ENCODE measurements at places on chromosomes 12 and 14. TPM values are rescaled to one million over a fixed set of nuclear protein-coding genes. Genes with fewer than 3 reads are reported as not detected.

The TSPAN11 gene
- total RNA-seq: 1.7 TPM

The SLC5A8 gene
- not detected for total RNA-seq

DNA sequence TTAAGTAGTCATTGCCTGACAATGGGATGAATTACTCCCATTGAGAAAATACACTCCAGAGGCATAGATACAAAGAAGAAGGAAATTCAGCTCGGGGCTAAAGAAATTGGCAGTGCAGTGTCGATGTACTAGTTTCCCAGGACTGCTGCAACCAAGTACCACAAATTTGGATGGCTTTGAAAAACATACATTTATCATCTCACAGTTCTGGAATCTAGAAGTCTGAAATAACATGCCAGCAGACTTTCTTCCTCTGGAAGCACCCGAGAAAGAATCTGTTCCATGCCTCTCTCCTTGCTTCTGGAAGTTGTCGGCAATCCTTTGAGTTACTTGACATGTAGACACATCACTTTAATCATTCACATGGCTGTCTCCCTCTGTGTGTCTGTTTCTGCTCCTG, 101.9 kb downstream of the TMTC3 start:
- no peak for DNase-seq

DNA sequence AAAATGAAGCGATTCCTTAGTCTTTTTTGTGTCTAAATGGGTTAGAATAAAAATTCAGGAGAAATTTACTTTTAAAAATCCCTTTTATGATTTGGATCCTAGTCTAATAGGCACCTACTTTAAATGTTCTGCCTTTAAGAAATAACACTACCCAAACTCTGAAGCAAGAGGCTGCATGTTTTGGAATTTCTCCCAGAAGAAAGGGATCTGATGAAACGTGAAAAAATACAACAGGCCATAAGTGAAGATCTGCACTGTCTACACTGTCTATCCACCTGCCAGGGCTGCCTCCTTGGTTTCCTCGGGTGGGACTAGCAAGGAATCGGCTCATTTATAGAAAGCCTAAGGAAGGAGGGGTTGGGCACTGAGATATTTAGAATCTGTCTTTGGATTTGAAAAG, 22.1 kb downstream of the ACVR1B start:
- no peak for DNase-seq

GRCh38 chr14:76083796-76084765, 67.6 kb upstream of the GPATCH2L start:
- DNase-seq: no peak

DNA sequence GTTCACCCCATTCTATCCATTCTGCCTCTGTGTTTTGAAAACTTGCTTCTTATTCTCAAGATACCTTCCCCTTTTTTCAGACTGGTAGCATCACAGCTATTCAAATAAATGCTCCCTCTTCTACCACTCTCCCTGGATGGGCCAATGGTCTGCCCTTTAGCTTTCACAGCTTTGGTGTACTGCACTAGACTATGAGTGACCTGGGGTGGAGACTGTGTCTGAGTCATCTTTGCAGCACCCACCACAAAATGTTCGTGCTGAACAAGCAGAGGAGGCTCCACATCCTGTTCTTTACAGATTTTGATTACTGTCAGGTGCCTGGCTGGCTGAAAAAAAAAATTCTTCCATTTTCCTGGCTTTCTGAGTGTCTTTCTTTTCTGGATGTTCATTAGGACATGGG, 1104.1 kb upstream of the TMEM132C start:
- no peak for DNase-seq

DNA sequence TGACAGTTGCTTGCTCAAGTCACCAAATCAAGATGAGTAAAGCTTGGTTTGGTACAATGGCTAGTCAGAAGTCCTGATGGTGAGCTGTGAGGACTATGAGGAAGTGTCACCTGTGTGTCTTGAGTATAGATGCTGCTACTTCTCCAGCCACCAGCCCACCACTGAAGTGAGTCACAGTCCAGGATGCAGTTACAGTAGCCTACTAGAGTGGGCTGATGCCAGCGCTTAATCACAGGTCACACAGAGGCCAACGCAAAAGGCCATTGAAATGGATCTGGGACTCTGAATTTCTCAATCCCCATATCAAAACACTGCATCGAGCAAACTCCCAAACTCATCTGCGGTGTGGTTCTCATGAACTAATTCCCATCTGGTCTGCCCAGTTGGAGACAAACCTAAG, 223.1 kb downstream of the ANO6 start:
- DNase-seq: no peak

GRCh38 chr14:23067847-23068788, 10.8 kb upstream of the CDH24 start:
- no peak for DNase-seq

DNA sequence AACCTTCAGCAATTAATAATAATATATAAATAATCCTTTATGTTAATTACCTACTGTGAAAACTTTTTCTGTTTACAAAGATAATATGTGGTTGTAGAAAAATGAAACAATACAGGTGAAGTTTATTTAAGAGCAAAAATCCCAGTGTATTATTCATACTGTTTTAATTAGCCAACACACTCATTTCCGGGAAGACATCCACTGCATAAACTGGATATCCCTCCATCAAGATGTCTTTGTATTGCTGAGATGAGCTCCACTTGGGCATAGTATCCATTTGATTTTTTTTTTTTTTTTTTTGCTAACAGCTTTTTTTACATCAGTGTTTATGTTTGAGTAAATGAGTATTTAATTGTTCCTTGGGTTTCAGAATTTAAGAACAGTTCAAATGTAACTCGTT, 13.7 kb upstream of the DERA start:
- DNase-seq: no peak

- DNase-seq: peak; percentile 78
These were observed 6.3 kb downstream of the YBX3 start for GRCh38 chr12:10716704-10717315.

GRCh38 chr12:132634411-132634990, 15.9 kb downstream of the P2RX2 start:
- DNase-seq: no peak
